Stimulated activated CD8-positive, alpha-beta memory T cell treated with anti-CD3 and anti-CD28 coated beads, Interleukin-15, amount 100 ng/mL, for 4 hours (primary cell): ENCODE measurements at places on chromosomes 2 and 18.

DNA sequence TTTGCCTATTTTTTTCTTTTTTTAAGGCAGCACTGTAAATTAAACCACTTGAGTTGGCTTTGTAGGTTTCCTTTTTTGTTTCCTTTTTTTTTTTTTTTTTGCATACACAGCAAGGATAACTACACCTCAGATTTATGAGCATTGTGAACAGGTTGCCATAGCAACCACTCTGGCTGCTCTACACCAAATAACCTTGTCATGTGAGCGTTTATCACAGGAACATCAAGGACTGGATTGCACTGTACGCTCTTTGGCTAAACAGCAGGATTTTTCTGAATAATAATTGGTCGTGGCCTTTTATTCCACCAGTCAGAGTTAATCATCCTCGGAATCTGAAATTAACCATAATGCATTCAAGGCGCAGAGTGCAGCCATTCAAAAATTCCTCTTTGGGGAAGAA lies 199.1 kb upstream of the SLC14A2 start:
- DNase-seq: no peak

DNA sequence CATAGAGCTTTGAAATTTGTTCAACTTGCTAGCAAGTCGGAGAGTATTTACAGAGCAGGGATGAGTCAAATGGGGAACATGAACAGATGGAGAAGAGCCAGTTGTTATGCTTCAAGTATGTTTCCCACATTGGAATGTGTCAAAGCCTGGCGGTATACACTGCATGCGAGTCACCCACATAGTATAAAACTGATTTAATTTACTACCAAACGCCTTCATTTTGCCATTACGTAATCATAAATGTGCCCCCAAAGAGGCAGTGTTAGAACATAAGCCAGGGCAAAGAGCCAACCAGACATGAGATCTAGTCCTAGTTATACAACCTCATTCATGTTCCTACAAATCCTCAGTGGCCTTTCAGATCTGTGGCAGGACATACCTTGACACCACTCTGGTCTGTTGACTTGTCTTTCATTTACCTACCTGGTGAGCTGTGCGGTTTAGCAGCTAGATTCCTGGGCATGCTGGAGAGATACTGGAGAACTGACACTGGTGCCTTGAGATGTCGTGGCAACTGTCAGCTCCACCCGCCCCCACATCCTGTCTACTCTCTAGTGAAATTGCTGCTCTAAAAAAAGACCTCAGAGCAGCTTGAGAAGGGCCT lies 21.7 kb upstream of the NRP2 start:
- DNase-seq: no peak

- no peak for DNase-seq
Measured at GRCh38 chr18:63262369-63263335, 56.9 kb downstream of the BCL2 start.

DNA sequence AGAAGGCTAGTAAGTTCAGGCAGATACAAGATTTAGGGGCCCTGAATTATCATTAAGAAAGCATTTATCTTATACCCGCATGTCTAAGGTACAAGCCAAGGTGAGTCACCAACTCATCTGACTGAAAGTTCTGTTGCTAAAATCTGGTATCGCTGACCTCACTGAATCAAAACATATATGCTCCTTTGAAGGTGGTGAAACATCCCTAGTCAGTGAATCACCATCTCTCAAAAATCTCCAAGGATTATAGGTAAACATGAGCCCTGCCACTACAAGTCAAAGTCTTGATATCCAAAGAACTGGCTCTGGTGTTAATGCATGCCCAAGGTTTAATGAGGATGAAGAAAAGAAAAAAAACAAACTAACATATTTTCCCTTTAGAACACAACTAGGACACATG lies 43.5 kb downstream of the IRS1 start:
- DNase-seq: no peak

- no peak for DNase-seq
Measured at GRCh38 chr18:35971661-35972196, 750 bp upstream of the RMP24 start.

DNA sequence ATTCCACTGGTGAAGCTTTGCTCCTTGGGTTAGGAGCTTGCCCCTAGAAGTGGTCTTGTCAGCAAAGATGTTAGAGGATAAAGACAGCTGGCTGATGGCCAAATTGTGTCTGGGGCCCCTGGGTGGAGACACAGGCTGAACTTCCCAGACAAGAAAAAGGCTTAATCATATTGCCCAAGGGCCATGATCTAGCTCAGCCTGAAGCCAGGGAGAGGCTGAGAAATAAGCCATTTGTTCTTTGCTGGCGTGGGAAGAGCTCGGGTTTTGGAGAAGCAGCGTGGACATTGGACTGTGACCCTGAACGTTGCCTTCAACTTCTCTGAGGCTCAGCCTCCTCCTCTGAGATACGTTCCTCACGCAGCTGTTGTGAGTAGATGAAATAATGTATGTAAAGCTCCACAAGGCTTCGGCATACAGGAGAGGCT lies 153.0 kb downstream of the ZFP36L2 start:
- no peak for DNase-seq

DNA sequence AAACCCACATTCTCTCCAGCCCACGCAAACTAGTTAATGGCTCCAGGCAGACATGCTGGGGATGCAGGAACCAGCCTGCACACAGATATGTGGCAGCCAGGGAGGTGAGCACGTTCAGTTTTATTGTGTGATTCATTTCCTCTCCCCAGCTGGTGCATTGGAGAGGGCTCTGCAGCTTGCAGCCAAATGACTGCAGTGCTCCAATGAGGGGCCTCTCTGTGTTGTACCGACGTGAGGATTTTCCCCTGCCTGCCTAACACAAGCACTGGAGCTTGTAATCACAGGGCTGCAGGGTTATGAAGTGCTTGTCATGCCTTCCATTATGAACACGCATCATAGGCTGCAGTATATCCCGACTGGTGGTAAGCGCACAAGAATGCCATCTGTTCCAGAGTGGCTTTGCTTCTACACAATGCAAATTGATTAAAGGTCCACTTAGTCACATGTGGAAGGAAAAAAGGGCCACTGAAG lies 92.3 kb upstream of the THUMPD2 start:
- no peak for DNase-seq

DNA sequence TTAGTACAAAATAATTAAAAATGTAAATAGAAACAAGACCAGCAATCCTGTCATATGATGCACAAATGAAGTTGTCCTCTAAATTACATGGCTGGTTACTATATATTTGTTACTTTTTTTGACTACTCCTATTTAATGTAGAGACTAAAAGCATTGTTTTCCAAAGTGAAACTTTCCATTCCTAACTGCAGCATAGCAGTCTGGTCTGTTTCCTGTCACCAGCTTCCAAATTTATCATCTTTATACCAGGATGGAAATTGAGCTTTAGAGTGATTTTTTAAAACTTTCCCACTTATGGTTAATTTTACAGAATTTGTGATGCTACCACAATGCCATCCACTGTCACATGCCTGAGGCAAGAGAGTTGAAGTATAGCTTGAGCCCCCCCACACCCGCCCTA lies 33.5 kb upstream of the RAB27B start:
- DNase-seq: no peak
